ENCODE measurements at places on chromosomes 4 and X.
A peak's percentile ranks its signal among the peaks of the same experiment; 100 is the strongest.

DNA sequence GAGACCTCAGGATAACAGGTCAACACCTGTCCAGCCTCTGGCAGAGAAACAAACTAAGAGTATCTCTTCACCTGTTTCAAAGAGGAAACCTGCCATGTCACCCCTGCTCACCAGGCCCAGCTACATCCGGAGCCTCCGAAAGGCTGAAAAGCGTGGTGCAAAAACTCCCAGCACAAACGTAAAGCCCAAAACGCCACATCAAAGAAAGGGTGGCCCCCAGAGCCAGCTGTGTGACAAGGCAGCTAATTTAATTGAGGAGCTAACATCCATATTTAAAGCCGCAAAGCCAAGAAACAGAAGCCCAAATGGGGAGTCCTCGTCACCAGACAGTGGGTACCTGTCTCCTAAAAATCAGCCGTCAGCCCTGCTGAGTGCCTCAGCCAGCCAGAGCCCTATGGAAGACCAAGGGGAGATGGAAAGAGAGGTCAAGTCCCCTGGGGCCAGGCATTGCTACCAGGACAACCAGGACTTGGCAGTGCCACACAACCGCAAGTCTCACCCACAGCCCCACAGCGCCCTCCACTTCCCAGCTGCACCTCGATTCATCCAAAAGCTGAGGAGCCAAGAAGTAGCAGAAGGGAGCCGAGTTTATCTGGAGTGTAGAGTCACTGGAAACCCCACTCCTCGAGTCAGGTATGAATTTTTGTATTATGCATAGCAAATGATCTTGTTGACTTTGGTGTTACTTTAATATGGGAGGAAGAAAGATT, 15.1 kb downstream of the PALLD start:
- DNase-seq, result no peak

- no peak for DNase-seq
These were observed at the start of gene SMIM10L2A for GRCh38 chrX:135421932-135422809. Gene SMIM10L2A (plus strand): TSS chrX:135421944. CDS start chrX:135422132, 188 bp downstream.

GRCh38 chr4:87704001-87704400, 53.9 kb downstream of the DMP1 start:
- DNase-seq, result no peak

DNA sequence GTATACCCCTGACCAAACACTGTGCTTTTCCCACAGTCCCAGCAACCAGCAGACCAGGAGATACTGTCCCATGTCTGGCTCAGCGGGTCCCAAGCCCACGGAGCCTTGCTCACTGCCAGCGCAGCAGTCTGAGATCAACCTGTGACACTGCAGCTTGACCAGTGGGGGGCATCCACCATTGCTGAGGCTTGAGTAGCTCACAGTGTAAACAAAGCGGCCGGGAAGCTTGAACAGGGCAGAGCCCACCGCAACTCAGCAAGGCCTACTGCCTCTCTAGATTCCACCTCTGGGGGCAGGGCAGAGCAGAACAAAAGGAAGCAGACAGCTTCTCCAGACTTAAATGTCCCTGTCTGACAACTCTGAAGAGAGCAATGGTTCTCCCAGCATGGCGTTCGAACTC, 58.1 kb downstream of the SLC10A6 start:
- DNase-seq, result no peak

GRCh38 chr4:5052204-5052702, 973 bp downstream of the STK32B start:
- peak; percentile 44 for DNase-seq

- DNase-seq, result no peak
These were observed 1667.9 kb upstream of the PCDH7 start for GRCh38 chr4:29052266-29052665.

GRCh38 chr4:1374706-1375045, 27.7 kb downstream of the UVSSA start:
- no peak for DNase-seq

- DNase-seq, result no peak
These were observed 208.8 kb upstream of the CLNK start for GRCh38 chr4:10893395-10893794.

- no peak for DNase-seq
These were observed 5.3 kb downstream of the ARSF start for GRCh38 chrX:3046253-3047240.

GRCh38 chr4:54139332-54139731, 39.4 kb downstream of the GSX2 start:
- DNase-seq, result no peak

DNA sequence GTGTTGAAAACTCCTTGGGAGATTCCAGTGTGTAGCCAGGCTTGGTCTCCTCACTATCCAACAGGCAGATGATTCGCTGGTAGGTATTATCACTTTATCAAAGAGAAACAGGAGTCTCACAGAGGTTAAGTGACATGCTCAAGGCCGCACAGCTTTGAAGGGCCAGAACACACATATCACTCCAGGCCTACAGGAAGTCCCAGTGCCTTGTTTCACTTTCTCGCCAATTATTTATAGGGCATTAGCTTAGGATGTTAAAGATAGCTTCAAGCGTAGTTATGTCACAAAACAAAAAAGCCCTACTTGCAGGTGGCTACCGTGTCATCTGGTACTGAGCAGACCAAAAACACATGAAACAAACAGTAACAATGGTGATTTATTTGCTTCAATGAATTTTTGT, 13.2 kb downstream of the ATP8A1 start:
- no peak for DNase-seq

DNA sequence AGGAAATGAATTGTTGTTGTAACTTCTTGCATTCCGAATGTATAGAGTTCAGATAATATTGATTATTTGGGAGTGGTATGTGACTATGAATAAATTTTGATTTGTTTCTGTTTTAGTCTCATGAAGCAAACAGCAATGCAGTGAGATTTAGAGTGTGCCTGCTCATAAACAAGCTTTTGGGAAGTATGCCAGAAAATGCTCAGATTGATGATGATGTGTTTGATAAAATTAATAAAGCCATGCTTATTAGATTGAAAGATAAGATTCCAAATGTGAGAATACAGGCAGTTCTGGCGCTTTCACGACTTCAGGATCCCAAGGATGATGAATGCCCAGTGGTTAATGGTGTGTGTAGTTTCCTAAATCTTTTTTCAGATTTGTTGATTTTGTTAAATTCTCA, 2.0 kb downstream of the NCAPG start:
- no peak for DNase-seq

DNA sequence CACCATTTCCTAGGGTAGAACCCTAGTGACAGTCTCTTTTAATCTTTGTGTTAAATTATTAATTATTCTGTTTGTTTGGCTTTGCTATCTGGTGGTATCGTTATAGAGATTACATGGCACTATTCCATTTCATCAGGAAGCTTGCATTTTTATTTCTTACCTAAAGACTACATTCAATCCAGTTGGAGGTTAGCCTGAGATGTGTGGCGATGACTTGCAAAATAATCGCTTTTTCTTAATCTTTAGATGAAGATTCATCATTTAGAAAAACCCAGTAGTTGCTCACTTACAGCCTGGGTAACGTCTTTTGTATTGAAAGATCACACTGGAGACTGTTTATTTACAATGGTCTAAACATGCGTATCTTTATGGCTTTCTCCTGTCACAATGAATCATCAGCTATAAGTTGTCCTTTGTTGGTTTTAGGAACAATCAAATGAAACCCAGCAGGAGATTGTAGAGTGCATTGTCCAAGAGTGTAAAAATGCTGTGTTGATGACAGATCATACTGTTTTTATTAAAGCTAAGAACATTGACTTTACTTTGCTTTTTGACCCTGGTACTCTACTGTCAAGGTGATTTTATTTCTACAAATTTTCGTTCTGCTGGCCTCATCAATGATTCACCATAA, 281.7 kb upstream of the PITX2 start:
- peak; percentile 35 for DNase-seq

DNA sequence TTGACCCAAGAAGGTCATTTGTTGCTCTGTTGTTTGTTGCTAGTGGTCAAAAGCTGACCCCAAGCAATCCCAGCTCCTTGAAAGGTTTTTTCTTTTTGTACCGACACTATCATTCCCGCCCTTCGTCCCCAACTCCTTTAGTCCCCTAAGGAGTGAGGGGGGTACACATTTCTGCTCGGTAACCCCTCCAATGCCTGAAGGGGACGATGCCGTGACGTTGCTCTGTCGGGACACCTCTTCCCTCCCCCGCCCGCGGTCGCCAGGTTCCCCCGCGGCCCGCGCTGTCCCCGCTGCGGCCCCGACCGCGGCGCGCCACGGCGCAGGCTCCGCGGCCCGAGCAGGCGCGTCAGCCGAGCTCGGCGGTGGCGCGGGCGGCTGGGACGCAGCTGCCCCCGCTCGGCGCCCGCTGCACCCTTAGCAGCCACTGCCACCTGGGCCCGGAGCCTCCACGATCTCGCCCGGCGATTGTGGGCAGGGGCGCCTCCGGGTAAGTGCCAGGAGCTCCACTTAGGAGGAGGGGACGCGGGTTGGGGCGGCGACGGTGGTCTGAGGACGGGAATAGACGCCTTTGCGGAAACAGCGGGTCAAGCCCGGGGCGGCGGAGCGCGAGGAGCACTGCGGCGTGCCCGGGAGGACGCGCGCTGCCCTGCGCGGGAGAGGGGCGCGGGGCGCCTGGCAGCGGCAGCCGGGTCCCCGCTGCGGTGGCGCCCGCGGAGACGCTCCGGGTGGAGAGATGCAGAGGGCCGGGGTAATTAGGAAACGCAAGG, at the start of gene GLRB:
TSS of gene GLRB (plus strand) at position 340 of the 767 bp plus-strand sequence. CDS start 1,875 bp downstream, outside the sequence.
- peak; percentile 38 for DNase-seq

- peak; percentile 54 for DNase-seq
These were observed 18.4 kb downstream of the IL21 start for GRCh38 chr4:122602277-122603142.

- no peak for DNase-seq
These were observed 8.7 kb upstream of the TBC1D9 start for GRCh38 chr4:140764785-140765392.

- DNase-seq, result no peak
These were observed 863.2 kb downstream of the TRIML1 start for GRCh38 chr4:189002475-189002874.

DNA sequence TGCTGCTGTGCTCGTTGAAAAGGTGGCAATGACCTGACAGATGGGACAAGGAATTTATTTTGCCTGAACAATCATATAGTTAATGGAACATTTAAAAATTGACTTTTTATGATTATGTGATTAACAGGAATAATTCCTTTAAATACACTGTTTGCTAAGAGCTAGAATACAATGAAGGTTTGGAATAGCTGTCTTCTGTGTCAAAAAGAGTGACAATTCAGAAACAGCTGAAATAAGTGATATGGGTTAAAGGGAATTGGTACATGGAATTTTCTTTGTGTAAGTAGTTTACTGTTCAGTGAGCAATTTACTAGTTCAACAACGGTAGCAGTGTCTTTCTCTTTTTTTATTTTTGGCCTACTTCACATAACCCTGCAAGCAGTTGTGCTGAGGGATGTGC, 1083.5 kb upstream of the GRID2 start:
- DNase-seq, result no peak

GRCh38 chr4:16416601-16417000, 190.3 kb upstream of the TAPT1 start:
- no peak for DNase-seq

- DNase-seq, result no peak
These were observed 486 bp downstream of the ABLIM2 start for GRCh38 chr4:8157944-8158709.

- no peak for DNase-seq
These were observed 629.0 kb upstream of the ZFP42 start for GRCh38 chr4:187366530-187366929.

DNA sequence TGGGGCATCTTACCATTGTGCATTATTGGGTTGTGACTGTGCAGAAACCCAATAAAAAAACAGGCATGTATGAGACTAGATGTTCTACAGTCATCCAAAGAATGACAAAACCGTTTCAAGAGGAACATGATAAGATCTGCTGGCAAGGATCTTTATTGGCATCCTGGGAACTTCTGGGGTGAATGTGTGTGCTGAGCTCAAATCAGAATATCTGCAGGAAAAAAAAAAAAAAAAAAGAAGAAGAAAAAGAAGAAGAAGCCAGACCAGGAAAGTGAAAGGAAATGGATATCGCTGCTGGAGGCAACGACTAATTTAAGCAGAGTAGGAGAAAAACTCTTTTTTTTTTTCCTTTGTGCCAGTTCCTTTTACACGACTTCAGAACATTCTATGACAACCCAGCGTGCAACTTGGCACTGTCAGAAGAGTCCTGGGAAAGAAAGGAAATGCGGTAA, 484.2 kb upstream of the BOD1L1 start:
- DNase-seq, result peak; percentile 68
